ENCODE measurements at places on chromosomes 2 and 18. TPM values are rescaled to one million over a fixed set of nuclear protein-coding genes. Genes with fewer than 3 reads are reported as not detected.

The KLHL29 gene
- total RNA-seq, result 3.6 TPM

The TMEM150A gene
- 24.9 TPM for total RNA-seq

The HOXD12 gene
- total RNA-seq, result not detected

The KCNIP3 gene
- total RNA-seq, result 4.9 TPM

The CRYBA2 gene
- total RNA-seq, result not detected

The IL36A gene
- total RNA-seq, result not detected

The PRSS56 gene
- total RNA-seq, result 2.5 TPM

The CYP27A1 gene
- 16.5 TPM for total RNA-seq

The EFEMP1 gene
- 5.1 TPM for total RNA-seq

- peak; percentile 32 for DNase-seq
These were observed 62.2 kb upstream of the SCYGR2 start for GRCh38 chr2:227536445-227536844.

DNA sequence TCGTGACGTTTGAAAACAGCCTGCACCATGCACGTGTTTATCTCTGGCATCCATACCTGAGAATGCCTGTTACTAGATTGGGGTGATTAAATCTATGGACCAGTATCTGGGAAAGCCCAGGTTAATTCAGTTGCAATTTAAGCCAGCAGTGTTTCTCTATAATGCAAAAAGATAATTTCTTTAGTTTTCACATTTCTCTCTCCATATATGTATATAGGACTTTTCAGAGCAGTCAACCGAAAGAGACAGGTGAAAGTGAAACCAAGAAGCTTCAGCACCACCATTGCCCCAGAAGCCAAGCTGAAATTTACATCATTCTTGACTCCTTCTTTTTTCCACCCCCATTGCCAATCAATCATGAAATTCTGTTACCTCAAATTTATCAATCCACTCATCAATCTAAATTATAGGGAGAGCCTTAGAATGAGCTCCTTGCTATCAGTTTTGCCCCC, 2.7 kb upstream of the LRP2 start:
- no peak for DNase-seq

- no peak for DNase-seq
These were observed 13.1 kb downstream of the METAP1D start for GRCh38 chr2:172012677-172013391.

DNA sequence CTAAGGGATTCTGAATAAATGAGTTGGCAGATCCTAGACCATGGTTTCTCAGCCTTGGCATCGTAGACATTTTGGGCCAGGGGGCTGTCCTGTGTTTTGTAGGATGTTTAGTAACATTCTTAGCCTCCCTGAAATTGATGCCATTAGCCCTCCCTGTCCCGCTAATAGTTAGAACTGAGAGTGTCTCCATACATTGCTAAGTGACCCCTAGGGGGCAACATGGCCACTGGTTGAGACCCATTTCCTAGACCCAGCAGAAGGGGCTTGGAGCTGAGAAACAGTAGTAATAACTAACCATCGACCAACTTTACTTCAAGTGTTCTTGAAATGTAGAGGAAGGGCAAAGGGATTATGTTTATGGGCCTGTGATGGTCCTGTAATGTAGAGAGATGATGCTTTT, 40.8 kb downstream of the KCMF1 start:
- no peak for DNase-seq

DNA sequence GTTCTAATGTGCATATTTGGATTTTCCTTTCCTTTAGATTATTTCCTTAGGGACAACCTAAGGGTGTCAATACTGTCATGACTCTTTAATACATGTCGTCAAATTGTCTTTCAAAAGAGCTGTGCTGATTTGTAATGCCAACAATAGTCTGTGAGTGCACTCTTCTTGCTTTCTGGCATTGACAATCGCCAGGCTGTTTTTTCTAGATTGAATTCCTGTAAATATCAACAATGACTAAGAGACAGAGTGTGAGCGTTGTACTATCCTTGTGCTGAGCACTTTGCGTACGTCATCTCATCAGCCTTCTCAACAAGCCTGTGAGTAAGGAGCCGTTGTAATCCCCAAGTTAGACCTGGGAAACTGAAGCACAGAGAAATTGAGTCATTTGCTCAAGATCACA, 96.0 kb downstream of the ACOXL start:
- DNase-seq, result no peak

GRCh38 chr2:231483398-231484329, 19.4 kb upstream of the NCL start:
- DNase-seq, result no peak

DNA sequence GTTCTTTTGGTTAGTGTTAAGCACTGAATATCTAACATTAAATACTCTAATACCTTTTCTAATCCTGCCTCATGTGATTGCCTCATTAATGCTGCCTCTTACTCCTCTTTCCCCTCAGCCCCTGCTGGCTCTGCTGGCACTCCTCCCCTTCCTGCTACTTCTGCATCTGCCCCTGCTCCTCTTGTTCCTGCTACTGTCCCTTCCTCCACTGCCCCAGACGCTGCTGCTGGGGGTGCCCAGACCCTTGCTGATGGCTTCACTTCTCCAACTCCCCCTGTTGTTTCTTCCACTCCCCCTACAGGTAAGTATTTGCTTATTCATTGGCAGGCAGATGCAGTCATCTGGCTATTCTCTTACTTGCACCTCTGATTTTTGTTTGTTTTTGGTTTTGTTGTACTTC, 68.5 kb downstream of the ABI2 start:
- DNase-seq, result no peak

GRCh38 chr2:8515864-8516533, 165.9 kb upstream of the ID2 start:
- no peak for DNase-seq

DNA sequence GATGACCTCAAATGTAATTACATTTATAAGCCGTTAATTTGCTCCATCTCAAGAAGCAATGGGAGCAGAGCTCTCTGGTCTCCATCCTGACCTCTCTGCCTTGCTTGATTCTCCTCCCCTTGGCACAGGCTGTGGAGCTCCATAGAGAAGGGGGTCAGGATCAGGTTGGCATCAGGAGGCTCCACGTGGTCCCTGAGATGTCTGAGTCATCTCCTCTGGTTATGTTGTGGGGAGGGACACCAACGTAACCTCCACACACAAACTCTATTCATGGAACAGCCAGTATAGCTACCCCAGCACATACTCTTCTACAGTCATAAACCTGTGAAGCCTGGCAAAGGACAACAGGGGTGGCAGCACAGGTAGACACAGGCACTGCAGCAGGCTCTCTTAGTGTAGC, 29.0 kb downstream of the TRABD2A start:
- DNase-seq, result no peak

DNA sequence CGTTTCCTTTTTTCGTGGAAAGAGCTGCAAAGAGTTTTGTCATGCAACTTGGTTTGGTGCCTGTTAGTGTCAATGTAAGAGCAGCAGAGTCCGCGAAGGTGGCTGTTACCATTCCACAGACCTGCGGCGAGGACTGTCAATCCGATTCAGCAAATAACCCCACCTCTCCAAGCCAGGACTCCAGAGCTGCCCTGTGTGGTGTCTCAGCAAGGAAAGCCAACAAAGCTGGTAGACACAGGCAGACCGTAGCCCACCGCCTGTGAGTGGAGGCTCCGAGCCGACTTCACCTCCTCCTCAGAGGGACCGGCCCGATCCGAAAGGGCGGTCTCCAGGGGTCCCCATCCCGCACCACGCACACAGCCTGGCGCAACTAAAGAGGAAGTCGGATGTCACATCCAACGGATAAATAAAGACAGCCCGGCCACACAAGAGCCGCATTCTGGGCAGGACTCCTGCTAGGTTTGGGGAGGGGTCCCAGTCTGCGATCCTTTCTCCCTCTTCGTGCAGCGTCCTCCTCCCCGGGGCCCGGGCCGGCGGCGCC, 819 bp downstream of the ANKRD44 start:
- no peak for DNase-seq

GRCh38 chr2:240129311-240129710, 6.8 kb downstream of the COPS9 start:
- DNase-seq, result no peak

DNA sequence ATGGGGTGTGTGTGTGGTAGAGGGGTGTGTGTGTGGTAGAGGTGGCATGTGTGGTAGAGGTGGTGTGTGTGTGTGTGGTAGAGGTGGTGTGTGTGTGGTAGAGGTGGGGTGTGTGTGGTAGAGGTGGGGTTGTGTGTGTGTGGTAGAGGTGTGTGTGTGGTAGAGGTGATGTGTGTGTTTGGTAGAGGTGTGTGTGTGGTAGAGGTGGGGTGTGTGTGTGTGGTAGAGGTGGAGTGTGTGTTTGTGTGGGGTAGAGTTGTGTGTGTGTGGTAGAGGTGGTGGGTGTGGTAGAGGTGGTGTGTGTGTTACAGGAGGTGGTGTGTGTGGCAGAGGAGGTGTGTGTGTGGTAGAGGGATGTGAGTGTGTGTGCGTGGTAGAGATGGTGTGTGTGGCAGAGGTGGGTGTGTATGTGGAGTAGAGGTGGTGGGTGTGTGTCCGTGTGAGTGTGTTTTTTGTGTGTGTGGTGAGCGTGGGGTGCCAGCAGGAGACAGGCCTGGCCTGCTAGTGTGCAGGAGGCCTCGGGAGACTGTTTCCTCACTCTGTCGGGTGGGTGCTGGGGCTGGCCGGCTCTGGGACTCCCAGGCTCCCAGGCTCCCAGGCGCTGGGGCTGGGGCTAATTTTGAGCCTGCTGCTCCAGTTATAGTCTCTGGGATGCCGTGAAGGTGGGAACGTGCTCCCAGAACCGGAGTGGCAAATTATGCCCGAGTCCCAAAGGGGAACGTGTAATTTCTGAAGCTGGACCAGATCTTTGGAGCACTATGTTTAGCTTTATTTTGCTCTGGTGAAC, 165.2 kb downstream of the DYSF start:
- DNase-seq, result no peak

GRCh38 chr2:73081181-73081671, 9.7 kb upstream of the SFXN5 start:
- no peak for DNase-seq

DNA sequence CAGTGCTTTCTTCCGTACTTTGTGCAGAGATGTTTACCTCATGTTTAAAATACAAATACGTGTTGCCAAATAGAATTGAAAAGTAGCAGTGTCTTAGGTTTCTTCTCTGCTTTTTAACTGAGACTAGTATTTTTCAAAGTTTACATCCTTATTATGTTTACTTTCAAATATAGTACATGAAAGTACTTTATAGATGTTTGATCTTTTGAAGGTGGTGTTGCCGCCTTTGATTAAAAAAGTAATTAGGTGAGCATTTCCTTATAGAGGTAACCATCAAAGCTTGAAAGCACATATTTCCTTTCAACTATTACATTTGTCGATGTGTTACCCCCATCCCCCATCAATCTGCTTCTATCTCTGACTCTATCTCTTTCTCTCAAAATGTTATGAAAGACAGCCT, 87.0 kb downstream of the CERS6 start:
- no peak for DNase-seq

DNA sequence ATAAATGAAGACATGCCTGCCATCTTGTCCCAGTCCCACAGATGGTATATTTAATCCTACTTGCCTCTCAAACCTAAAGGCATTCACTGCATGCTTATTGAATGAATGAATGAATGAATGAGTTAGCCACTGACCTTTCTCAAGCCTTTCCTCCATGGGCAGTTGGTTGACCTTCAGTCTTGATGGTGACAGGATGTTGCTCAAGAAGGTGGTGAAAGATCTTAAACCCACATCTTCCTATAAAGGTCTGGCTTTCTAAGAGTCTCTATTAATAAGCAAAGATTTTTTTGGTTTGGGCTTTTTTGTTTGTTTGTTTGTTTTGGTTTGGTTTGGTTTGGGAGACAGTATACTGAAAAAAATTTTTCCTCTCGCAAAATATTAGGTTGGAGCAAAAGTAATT, 41.7 kb downstream of the KIAA2012 start:
- DNase-seq, result no peak

DNA sequence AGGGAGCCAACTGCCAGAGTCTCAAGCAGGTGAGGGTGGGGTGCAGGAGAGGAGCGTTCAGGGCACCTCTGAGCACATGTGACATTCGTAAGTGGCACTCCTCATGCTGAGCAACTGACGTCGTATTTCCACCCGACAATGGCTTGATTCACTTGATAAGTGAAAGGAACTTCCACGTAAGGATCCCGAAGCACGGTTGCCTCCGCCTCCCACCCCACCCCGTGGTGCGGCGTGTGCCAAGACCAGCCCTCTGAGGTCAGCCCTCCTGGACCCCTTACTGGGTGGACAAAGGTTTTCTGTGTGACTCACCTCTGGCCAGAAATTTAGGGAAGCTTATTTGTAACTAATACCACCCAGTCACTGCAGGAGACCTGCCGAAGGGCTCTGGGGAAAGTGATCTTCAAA, 59.9 kb downstream of the AGAP1 start:
- DNase-seq, result no peak

GRCh38 chr2:182163878-182164277, 178.2 kb downstream of the PPP1R1C start:
- no peak for DNase-seq

DNA sequence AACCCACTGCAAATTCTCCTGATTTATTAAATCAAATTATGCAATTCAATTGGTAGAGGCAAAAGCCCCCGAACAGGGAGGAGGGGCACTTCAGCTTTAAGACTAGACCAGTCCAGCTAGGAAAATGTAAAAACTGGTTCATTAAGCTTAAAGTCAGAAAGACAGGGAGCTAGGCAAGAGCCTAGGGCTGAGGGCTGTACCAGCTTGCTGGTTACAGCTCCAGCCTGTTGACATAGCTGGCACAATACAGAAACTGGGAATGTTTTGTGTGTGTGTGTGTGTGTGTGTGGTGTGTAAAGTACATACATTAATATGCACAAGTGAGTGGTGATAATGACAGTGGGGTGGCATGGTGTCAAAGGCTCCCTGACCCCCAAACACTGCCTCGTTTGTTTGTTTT, 307.0 kb upstream of the CELF4 start:
- no peak for DNase-seq

GRCh38 chr18:8341481-8342230, 267.6 kb upstream of the RAB12 start:
- DNase-seq, result peak; percentile 58

GRCh38 chr18:38450876-38451275, 885.3 kb upstream of the CELF4 start:
- no peak for DNase-seq

DNA sequence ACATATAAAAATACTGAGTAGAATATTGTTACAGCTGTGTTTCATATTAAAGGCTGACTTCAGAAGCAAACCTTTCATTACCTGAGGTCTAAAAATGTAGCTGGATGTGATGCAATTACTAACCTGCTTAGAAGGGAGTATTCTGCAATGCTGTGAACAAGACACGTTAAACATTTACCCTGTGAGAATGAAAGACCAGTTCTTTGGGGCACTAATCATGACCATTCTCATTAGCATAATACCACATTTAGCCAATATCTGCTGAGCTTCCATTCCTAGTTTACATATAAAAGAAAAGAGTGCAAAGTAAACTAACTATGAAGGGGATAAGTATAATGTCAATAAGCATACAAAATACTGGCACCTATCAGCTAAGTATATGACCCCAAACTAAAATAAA, 784.0 kb upstream of the KLHL29 start:
- DNase-seq, result no peak

Measured in myocyte (in vitro differentiated cells).